ENCODE measurements at places on chromosomes 5 and 9. TPM values are rescaled to one million over a fixed set of nuclear protein-coding genes. Genes with fewer than 3 reads are reported as not detected.

NUTM2G gene
- total RNA-seq = not detected

MYOT gene
- total RNA-seq = not detected

SLCO6A1 gene
- not detected for total RNA-seq

ZNF454 gene
- total RNA-seq = 2.8 TPM

PCA3 gene
- total RNA-seq = 0.26 TPM

RASGRF2 gene
- total RNA-seq = 12.0 TPM

CCDC152 gene
- total RNA-seq = 0.09 TPM

TTC23L gene
- total RNA-seq = 0.52 TPM

C9orf153 gene
- total RNA-seq = 0.32 TPM

INSL4 gene
- total RNA-seq = not detected

MED7 gene
- 7.1 TPM for total RNA-seq

MGAT4B gene
- 101 TPM for total RNA-seq

SLC22A4 gene
- 4.4 TPM for total RNA-seq

C5orf34 gene
- total RNA-seq = 1.9 TPM

FOXD4L3 gene
- total RNA-seq = not detected

CRHBP gene
- 0.26 TPM for total RNA-seq

HARS1 gene
- 73.9 TPM for total RNA-seq

PRKACG gene
- total RNA-seq = not detected

MYOZ3 gene
- 0.47 TPM for total RNA-seq

TPPP gene
- total RNA-seq = under 0.01 TPM

SLC27A4 gene
- 9.3 TPM for total RNA-seq

TLR4 gene
- 2.2 TPM for total RNA-seq

SLC26A2 gene
- 8.4 TPM for total RNA-seq

GZMA gene
- total RNA-seq = not detected

TGFBR1 gene
- 38.3 TPM for total RNA-seq
